ENCODE measurements at places on chromosomes 7 and 10.

- DNase-seq: no peak
Observed at GRCh38 chr7:85510287-85510686, 323.4 kb upstream of the SEMA3D start.

GRCh38 chr10:51079331-51079730 is 5.0 kb downstream of the PRKG1 start:
- no peak for DNase-seq

GRCh38 chr10:117927332-117927731 is 119.4 kb downstream of the RAB11FIP2 start:
- no peak for DNase-seq

GRCh38 chr7:66279912-66280311 is 74.8 kb downstream of the TPST1 start:
- DNase-seq: no peak

DNA sequence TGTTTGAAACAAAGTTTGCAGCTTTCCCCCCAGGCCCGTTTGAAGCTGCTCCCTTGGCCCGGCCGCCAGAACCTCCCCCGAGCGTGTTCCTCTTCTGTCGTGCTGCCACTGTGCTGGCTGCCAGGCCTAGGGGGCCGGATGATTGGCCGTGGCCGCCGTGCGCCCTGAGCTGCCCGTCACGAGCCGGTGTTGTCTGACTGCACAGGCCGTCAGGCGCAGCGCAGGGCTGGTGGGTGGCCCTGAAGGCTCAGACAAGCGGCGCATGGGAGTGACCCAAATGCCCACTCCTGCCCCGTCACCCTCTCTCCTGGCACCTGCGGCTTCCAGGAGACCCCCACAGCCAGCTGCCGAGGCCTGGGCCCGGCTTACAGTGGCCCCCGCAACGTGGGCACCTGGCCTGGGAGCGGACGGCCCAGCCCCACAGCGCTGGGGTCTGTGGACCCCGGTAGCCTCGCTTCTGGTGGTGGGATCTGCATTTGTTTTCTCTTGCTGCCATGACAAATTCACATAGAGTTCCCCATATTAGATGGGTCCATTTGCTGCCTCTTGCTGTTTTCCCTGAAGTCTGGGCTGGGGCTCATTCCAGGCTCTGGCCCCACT is 13.1 kb downstream of the JAKMIP3 start:
- no peak for DNase-seq

All from HCT116 (cell line).